ENCODE measurements at places on chromosomes 4 and X. TPM values are rescaled to one million over a fixed set of nuclear protein-coding genes. Genes with fewer than 3 reads are reported as not detected.

PAGE1 gene
- not detected for total RNA-seq

TRIM61 gene
- total RNA-seq: 2.6 TPM

GLUD2 gene
- 3.7 TPM for total RNA-seq

AKAP4 gene
- 1.0 TPM for total RNA-seq

NXF2 gene
- total RNA-seq: not detected

C4orf50 gene
- not detected for total RNA-seq
